HCT116 (cell line): ENCODE measurements at places on chromosomes 4 and X. TPM values are rescaled to one million over a fixed set of nuclear protein-coding genes. Genes with fewer than 3 reads are reported as not detected.

Gene MAGEC2
- not detected for total RNA-seq

Gene ATP8A1
- total RNA-seq = 1.9 TPM

Gene TET2
- total RNA-seq = 9.7 TPM

Gene UGT2B17
- not detected for total RNA-seq

Gene SGMS2
- 36.6 TPM for total RNA-seq

Gene PLAC1
- total RNA-seq = 0.34 TPM

Gene PRRG3
- not detected for total RNA-seq

Gene RASL11B
- 0.34 TPM for total RNA-seq

Gene MAGEB2
- total RNA-seq = 138 TPM

Gene PPARGC1A
- not detected for total RNA-seq

Gene SERTM2
- total RNA-seq = not detected

Gene NONO
- total RNA-seq = 523 TPM

Gene CEP44
- total RNA-seq = 11.5 TPM

Gene PITX2
- total RNA-seq = 8.3 TPM

Gene BBS12
- total RNA-seq = 2.1 TPM

Gene SLC6A14
- 0.05 TPM for total RNA-seq

Gene RTL5
- total RNA-seq = 2.5 TPM

DNA sequence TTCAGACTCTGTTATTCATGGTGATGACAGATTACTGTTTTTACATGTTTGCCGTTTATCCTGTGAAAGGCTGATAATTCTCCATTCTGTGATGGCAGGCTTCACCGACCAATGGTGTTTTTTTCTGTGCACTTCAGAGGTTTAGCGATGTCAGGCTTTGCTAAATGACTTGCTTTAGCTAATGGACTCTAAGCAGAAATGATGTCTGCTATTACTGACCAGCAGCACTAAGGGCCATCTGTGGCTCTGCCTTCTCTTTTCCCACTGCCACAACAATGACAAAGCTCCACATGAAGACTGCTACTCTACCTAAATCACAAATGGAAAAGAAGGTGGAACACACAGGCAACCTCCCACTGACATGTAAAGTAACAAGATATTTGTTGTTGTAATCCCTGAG lies 68.4 kb upstream of the ALB start:
- no peaks in the 10 kb centered on the region for H3K27me3 ChIP-seq
- no peak overlapping the region for H3K27ac ChIP-seq
- H3K36me3 ChIP-seq = no peaks in the 10 kb centered on the region
- H3K4me3 ChIP-seq = no peak overlapping the region
- DNase-seq = no peak

DNA sequence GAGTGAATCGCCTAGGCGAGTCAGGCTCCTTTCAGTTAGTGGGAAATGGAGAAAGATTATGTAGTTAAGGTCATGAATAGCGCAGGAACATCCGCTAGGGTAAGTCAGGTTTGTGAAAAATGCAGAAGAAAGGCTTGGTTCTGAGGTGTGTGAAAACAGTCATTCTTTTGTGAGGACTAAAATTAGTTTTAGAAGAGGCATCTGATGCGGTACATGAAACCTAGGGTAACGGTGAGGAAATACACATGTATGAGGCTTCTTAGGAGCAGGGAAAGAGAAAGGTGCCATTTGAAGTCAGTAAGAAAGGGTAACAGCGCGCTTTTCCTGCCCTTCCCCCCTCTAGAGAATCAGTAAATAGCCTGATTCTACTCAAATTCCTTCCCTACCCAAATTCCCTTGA lies 570 bp upstream of the RNF128 start:
- DNase-seq = no peak
- no peak overlapping the region for H3K27ac ChIP-seq
- H3K4me1 ChIP-seq = peaks cover 20% of the 10 kb centered on the region
- H3K27me3 ChIP-seq = no peaks in the 10 kb centered on the region
- peak overlapping the region; percentile 55 for H3K4me3 ChIP-seq

GRCh38 chr4:75658876-75659275 lies 14.3 kb downstream of the G3BP2 start:
- no peak for DNase-seq
- H3K4me3 ChIP-seq = no peak overlapping the region
- peaks cover 26% of the 10 kb centered on the region; the same call in 1 of the 2 replicates for H3K36me3 ChIP-seq
- no peaks in the 10 kb centered on the region for H3K27me3 ChIP-seq

- H3K4me1 ChIP-seq = no peaks in the 10 kb centered on the region
- no peak overlapping the region for H3K4me3 ChIP-seq
- H3K27ac ChIP-seq = no peak overlapping the region
- no peak for DNase-seq
- no peaks in the 10 kb centered on the region for H3K27me3 ChIP-seq
- H3K36me3 ChIP-seq = no peaks in the 10 kb centered on the region
These were observed 286.4 kb upstream of the FAT1 start for GRCh38 chr4:187010052-187010451.

GRCh38 chr4:60611762-60612496 lies 588.2 kb upstream of the ADGRL3 start:
- no peaks in the 10 kb centered on the region for H3K27me3 ChIP-seq
- H3K27ac ChIP-seq = no peak overlapping the region
- no peak for DNase-seq

DNA sequence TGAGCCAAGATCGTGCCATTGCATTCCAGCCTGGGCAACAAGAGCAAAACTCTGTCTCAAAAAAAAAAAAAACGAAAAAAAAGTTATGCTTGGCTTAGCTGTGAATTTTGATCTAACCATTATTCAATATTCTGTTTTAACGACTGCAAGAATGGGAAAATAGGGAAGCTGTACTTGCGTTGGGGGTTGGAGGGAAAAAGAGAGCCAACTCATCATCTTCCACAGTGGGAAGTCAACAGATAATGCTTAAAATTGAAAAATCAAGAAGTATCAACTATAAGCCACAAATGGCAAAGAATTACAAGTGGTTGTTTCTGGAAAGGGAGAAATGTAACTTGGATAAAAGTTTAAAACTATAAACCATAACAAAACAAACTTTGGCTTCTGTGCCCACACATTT lies 2.9 kb downstream of the TEC start:
- DNase-seq = no peak
- H3K36me3 ChIP-seq = no peaks in the 10 kb centered on the region
- no peaks in the 10 kb centered on the region for H3K27me3 ChIP-seq
- H3K4me1 ChIP-seq = peaks cover 2% of the 10 kb centered on the region; the same call in 1 of the 2 replicates

DNA sequence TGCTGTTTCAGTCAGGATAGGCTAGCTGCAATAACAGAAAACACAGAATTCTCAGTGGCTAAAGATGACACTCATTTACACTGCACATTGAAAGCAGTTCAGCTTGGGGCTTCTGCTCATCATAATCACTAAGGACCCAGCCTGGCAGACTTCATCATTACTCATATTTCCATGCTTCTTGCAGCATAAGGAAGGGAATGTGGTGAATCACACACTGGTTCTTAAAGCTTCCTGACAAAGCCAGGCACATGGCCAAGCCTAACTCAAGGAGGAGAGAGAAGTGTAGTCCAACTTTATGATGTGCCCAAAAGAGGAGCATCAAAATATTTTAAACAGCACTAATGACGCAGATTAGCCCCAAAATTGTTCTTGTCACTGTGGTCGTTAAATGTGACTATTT lies 186.5 kb downstream of the BANK1 start:
- no peaks in the 10 kb centered on the region for H3K27me3 ChIP-seq
- peak; percentile 92 for DNase-seq
- no peaks in the 10 kb centered on the region for H3K36me3 ChIP-seq
- no peak overlapping the region for H3K27ac ChIP-seq
- peaks cover 16% of the 10 kb centered on the region for H3K4me1 ChIP-seq

GRCh38 chr4:152193059-152193458 lies 342.8 kb downstream of the FBXW7 start:
- no peaks in the 10 kb centered on the region for H3K36me3 ChIP-seq
- no peak overlapping the region for H3K4me3 ChIP-seq
- no peaks in the 10 kb centered on the region for H3K4me1 ChIP-seq
- H3K27me3 ChIP-seq = no peaks in the 10 kb centered on the region
- DNase-seq = no peak

DNA sequence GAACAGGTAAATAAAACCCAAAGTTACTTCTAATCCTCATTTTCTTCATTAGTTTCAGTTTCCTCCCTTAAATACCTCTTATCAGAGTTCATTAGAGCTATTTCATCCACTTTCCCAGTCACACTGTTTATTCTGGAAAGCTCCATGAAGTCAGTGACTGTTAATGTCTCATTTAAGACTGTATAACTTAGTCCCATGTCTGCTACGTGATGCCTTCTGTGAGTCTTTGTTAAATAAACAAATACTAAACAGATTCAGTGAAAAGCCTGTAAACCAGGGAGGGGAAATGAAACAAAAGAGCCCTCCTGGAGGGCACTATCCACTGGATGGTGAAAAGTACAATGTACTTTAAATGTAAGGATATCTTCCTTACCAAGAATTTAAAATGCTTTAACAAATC lies 24.7 kb downstream of the ACE2 start:
- no peak for DNase-seq
- H3K4me1 ChIP-seq = no peaks in the 10 kb centered on the region
- H3K27ac ChIP-seq = no peak overlapping the region
- H3K4me3 ChIP-seq = no peak overlapping the region
- H3K27me3 ChIP-seq = no peaks in the 10 kb centered on the region

- H3K4me1 ChIP-seq = peaks cover 29% of the 10 kb centered on the region
- H3K4me3 ChIP-seq = no peak overlapping the region
- DNase-seq = no peak
- H3K27me3 ChIP-seq = no peaks in the 10 kb centered on the region
- no peaks in the 10 kb centered on the region for H3K36me3 ChIP-seq
These were observed 98.6 kb downstream of the AFAP1 start for GRCh38 chr4:7841071-7841470.

GRCh38 chr4:113445286-113445685 lies 316.3 kb downstream of the CAMK2D start:
- 0 out of 2 replicates have a peak overlapping the region, but pooled peaks have one; percentile 21 for H3K4me3 ChIP-seq
- peaks cover 53% of the 10 kb centered on the region for H3K4me1 ChIP-seq

GRCh38 chr4:120855307-120856001 lies 67.1 kb downstream of the PRDM5 start:
- no peak overlapping the region for H3K27ac ChIP-seq
- H3K4me3 ChIP-seq = no peak overlapping the region
- no peaks in the 10 kb centered on the region for H3K36me3 ChIP-seq
- H3K4me1 ChIP-seq = peaks cover 2% of the 10 kb centered on the region; the same call in 1 of the 2 replicates
- DNase-seq = no peak

- peak; percentile 34 for DNase-seq
- H3K36me3 ChIP-seq = no peaks in the 10 kb centered on the region
- H3K27ac ChIP-seq = no peak overlapping the region
These were observed 52.6 kb downstream of the HPRT1 start for GRCh38 chrX:134512566-134512965.

DNA sequence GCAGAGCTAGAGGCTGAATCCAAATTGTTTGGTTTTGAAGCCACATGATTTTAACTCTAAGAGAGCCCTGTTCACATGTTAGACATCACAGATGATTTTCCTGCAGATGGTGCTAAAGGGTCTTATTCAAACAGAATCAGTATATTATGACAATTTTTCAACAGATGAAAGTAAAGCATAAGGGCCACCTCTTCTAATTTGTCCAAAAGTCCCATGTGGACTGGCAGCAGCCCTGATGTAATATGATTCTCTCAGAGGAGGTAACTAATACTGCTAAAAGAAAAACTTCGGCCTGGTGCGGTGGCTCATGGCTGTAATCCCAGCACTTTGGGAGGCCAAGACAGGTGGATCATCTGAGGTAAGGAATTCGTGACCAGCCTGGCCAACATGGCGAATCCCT lies 26.0 kb upstream of the SETD7 start:
- no peak overlapping the region for H3K4me3 ChIP-seq
- no peak overlapping the region for H3K27ac ChIP-seq
- no peak for DNase-seq
- H3K4me1 ChIP-seq = no peaks in the 10 kb centered on the region

GRCh38 chr4:147195386-147195785 lies 249.7 kb upstream of the TTC29 start:
- no peak for DNase-seq
- no peaks in the 10 kb centered on the region for H3K4me1 ChIP-seq
- no peak overlapping the region for H3K4me3 ChIP-seq
- H3K27ac ChIP-seq = no peak overlapping the region

DNA sequence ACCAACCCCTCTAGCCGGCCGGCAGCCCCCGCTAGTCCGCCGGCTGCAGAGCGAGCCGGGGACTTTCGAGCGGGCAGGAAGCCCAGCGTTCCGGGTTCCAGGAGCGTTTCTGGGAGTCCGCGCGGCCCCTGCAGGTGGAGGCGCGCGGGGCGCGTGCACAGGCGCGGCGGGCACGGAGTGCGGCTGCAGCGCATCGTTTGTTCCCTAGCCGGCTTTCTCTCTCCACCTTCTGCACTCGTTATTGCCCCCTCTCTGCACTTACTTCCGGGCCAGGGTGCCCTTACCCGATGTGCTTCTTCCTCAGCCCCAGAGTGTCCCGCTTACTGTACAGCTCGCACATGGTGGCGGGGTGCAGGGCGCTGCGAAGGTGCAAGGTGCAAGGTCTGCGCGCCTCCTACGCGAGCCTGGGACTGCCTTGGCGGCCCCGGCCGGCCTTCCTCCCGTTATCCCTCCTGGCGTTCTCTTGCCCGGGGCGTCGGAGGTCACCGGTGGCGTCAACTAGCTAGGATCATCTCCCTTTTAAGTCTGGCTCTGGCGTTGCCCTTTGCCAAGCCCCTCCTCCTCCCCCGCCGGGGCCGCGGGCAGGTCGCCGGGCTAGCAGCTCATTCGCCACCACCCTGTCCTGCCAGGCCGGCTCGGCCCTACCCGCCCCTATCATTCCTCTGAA lies at the start of gene ETNPPL:
TSS of gene ETNPPL (minus strand) at position 495 of the 667 bp plus-strand sequence. CDS start at position 340, 155 bp downstream.
- no peak within 1 kb of the TSS for H3K4me3 ChIP-seq
- no peak within 1 kb of the TSS for H3K27ac ChIP-seq
- DNase-seq = no peak

GRCh38 chr4:144872508-144873225 lies 225.3 kb downstream of the ANAPC10 start:
- H3K4me3 ChIP-seq = no peak overlapping the region
- no peaks in the 10 kb centered on the region for H3K27me3 ChIP-seq
- DNase-seq = no peak
- no peak overlapping the region for H3K27ac ChIP-seq
- H3K4me1 ChIP-seq = no peaks in the 10 kb centered on the region
- H3K36me3 ChIP-seq = no peaks in the 10 kb centered on the region

DNA sequence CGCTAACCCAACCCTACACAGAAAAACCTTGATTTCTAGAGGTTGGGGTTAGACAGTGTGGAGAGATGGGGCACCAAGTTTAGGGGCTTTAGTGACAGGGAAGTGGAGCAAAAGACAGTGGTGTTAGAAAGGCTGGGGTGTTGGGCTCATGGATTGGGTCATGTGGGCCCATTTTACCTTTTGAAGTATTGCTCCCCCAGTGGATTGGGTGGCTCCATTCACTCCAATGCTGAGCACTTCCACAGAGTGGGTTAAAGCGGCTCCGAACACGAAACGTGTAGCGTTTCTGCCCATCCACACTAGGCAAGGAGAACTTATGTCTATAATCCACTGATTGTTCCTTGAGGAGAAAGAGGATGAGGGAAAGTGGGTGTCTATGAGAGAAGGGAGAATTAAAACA lies 2.3 kb downstream of the IL2RG start:
- H3K4me1 ChIP-seq = peaks cover 3% of the 10 kb centered on the region; the same call in 1 of the 2 replicates
- H3K27ac ChIP-seq = no peak overlapping the region
- no peak for DNase-seq
- H3K27me3 ChIP-seq = no peaks in the 10 kb centered on the region
- no peaks in the 10 kb centered on the region for H3K36me3 ChIP-seq
- H3K4me3 ChIP-seq = no peak overlapping the region
